Peyer's patch (tissue), 4 donors: ENCODE measurements at places on chromosomes 3 and 15. TPM values are rescaled to one million over a fixed set of nuclear protein-coding genes. Genes with fewer than 3 reads are reported as not detected.

Gene RPL22L1
- total RNA-seq: 29.6 TPM

Gene MED12L
- total RNA-seq: 0.09 TPM

Gene RLBP1
- total RNA-seq: not detected

Gene HHLA2
- 132 TPM for total RNA-seq

Gene OXTR
- total RNA-seq: 0.27 TPM

Gene COL6A5
- 1.7 TPM for total RNA-seq

- H3K27me3 ChIP-seq: no peaks in the 10 kb centered on the region
- no peak for DNase-seq
- H3K27ac ChIP-seq: no peak overlapping the region
- no peaks in the 10 kb centered on the region for H3K36me3 ChIP-seq
- no peak overlapping the region for H3K4me3 ChIP-seq
- H3K4me1 ChIP-seq: no peaks in the 10 kb centered on the region
Measured at GRCh38 chr3:2198776-2199279, 100.2 kb downstream of the CNTN4 start.

DNA sequence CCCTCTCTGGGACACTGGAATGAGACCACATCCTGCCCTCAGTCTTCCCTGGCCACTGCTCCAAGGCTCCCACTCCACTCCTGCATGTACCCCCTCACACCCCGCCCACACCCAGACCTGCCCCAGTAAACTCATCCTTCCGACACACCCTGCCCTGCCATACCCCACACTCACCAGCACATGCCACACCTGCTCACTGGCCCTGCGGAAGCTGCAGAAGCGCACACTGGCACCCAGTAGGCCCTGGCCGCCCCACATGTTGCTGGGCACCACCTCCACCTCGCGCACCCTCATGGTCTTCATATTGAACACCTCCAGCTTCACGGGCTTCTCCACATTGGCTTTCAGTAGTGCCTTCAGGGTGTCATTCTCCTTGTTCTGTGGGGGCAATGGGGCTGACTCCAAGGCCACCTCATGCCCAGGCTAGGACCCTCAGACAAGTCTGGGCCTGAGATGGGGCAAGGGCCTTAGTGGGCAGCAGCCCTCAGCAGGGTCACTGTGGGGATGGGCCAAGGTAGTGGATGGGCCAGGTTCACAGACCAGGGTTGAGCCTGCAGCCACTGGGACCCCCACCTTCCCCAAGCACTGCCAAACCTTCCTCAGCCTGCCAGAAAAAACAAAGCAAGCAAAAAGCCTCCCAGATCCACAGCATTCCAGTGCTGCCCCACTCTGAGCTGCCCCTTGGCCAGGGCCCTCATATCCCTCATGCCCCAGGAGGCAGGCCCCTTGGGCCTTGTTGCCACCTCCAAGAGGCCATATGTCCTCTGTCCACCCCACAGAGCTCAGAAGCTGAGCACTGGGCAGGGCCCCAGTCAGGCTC is 4.7 kb downstream of the GORASP1 start:
- H3K27ac ChIP-seq: no peak overlapping the region
- no peaks in the 10 kb centered on the region for H3K36me3 ChIP-seq
- no peak for DNase-seq

DNA sequence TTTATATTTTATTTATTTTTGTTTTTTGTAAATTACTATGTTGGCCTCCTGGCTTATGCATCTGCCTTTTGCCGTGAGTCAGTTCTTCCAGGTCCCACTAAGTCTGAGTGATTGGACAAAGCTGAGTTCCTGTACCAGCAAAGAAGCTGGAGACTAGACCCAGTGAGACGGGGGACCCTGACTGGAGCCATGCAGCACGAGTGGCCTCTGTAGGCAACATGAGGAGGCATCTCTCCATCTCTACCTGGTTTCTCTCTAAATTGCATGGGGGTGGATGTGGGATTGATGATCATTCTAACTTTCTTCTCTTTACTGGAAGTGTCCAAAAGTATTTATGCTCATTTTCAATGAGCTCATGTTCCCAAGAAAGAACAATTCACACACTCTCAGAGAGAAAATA is 155.3 kb upstream of the MRPL3 start:
- H3K4me3 ChIP-seq: no peak overlapping the region
- H3K27me3 ChIP-seq: no peaks in the 10 kb centered on the region
- no peaks in the 10 kb centered on the region for H3K4me1 ChIP-seq
- H3K36me3 ChIP-seq: no peaks in the 10 kb centered on the region

DNA sequence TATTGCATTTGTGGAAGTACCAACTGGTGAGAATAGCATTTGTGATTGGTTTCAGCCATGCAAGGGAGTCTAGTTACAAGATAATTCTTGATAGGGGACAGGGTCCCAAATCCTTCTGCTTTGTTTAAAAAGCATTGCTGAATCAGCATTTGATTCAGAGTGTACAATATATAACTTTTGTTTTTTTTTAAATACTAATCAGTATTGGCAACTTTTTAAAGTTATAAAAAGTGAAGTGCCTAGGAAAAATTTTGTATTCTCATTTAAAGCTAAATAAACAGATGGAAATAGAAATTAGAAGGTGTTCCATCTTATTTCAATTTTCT is 75.4 kb upstream of the SLC25A26 start:
- DNase-seq: no peak
- H3K27me3 ChIP-seq: no peaks in the 10 kb centered on the region
- no peaks in the 10 kb centered on the region for H3K36me3 ChIP-seq
- no peak overlapping the region for H3K4me3 ChIP-seq
- H3K4me1 ChIP-seq: no peaks in the 10 kb centered on the region

DNA sequence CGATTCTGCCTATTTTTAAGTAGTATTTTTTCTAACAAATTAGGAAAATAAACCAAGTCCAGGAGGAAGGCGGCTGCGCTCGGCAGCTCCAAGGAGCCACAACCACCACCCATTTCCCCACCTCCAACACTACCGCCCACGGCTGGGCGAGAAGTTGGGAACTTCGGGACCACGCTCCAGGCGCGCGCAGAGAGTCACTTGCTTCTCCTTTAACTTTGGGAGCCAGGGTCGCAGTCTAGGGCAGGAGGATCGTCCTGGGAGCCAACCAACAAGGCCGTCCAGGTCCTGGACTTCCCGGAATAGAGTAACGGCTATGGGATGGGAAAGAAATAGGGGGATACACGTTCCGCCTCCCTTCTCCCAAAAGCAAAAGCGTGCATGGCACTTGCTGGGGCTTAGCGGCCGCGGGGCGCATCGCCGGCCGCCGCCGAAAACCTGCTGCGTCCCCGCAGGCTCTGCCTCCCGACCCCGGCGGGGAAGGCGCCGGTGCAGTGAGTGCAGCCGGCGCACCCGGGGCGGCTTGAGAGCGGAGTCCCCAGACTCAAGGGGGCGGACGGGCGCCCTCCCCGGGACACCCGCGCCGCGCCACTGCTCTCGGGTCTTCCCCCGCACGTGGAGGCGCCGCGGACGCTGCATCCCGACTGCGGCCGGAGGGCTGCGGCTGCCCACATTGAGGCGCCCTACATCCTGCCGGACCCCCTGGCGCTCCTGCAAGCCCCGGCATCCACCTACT is 699 bp downstream of the MEGF11 start:
- H3K27ac ChIP-seq: no peak overlapping the region
- DNase-seq: no peak
- no peaks in the 10 kb centered on the region for H3K36me3 ChIP-seq
- peaks cover 33% of the 10 kb centered on the region for H3K27me3 ChIP-seq

DNA sequence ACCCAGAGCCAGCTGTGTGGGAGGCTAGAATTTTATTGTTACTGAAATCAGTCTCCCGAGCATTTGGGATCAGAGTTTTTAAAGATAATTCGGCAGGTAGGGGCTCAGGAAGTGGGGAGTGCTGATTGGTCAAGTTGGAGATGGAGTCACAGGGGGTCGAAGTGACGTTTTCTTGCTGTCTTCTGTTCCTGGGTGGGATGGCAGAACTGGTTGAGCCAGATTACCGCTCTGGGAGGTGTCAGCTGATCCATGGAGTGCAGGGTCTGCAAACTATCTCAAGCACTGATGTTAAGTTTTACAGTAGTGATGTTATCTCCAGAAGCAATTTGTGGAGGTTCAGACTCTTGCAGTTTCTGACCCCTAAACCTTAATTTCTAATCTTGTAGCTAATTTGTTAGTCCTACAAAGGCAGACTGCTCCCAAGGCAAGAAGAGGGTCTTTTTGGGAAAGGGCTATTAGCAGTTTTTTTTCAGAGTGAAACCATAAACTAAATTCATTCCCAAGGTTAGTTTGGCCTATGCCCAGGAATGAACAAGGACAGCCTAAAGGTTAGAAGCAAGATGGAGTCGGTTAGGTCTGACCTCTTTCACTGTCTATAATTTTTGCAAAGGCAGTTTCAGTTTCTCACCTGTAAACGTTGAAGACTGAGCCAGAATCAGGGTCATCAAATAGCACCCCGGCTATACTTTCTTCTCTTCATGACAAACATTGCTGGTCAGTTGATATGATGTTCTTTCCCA is 28.2 kb downstream of the FLNB start:
- H3K4me3 ChIP-seq: no peak overlapping the region
- H3K36me3 ChIP-seq: no peaks in the 10 kb centered on the region
- H3K27me3 ChIP-seq: no peaks in the 10 kb centered on the region
- H3K4me1 ChIP-seq: peaks cover 50% of the 10 kb centered on the region

- H3K36me3 ChIP-seq: no peaks in the 10 kb centered on the region
- H3K27ac ChIP-seq: no peak overlapping the region
- DNase-seq: no peak
- no peaks in the 10 kb centered on the region for H3K27me3 ChIP-seq
- H3K4me3 ChIP-seq: no peak overlapping the region
Measured at GRCh38 chr3:89212619-89213018, 105.2 kb downstream of the EPHA3 start.

GRCh38 chr15:58267051-58267450 is 128.9 kb downstream of the AQP9 start:
- no peaks in the 10 kb centered on the region for H3K36me3 ChIP-seq
- no peak overlapping the region for H3K27ac ChIP-seq
- H3K4me1 ChIP-seq: no peaks in the 10 kb centered on the region
- no peak for DNase-seq

GRCh38 chr15:22227411-22228100 is 147.2 kb downstream of the OR4M2 start:
- no peak overlapping the region for H3K4me3 ChIP-seq
- no peak for DNase-seq
- H3K4me1 ChIP-seq: no peaks in the 10 kb centered on the region

GRCh38 chr3:72800869-72801268 is 47.4 kb downstream of the SHQ1 start:
- no peaks in the 10 kb centered on the region for H3K4me1 ChIP-seq
- H3K36me3 ChIP-seq: no peaks in the 10 kb centered on the region
- DNase-seq: no peak
- H3K4me3 ChIP-seq: no peak overlapping the region

DNA sequence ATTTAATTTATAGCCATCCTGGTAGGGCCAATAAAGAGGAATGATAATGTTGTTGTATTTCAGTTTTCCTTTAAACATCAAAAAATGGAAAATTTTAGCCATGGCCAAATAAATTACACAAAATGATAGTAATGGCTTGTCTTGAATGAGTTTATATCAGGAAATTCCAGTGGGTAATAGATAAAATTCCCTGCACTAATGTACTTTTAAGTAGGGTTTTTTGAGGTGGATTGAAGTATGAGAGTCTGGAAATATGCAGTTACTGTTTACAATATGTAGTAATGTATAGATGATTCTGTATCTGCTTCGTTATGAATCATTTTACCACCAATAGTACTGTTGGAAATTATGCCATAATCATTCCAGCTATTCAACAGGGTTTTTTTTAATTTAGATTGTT is 219.4 kb upstream of the ROBO2 start:
- H3K4me3 ChIP-seq: no peak overlapping the region
- H3K27me3 ChIP-seq: no peaks in the 10 kb centered on the region
- no peak overlapping the region for H3K27ac ChIP-seq

GRCh38 chr15:27043770-27044169 is 72.8 kb downstream of the GABRG3 start:
- H3K27ac ChIP-seq: no peak overlapping the region
- H3K36me3 ChIP-seq: no peaks in the 10 kb centered on the region
- no peaks in the 10 kb centered on the region for H3K27me3 ChIP-seq
- no peak for DNase-seq
- no peaks in the 10 kb centered on the region for H3K4me1 ChIP-seq
- H3K4me3 ChIP-seq: no peak overlapping the region

DNA sequence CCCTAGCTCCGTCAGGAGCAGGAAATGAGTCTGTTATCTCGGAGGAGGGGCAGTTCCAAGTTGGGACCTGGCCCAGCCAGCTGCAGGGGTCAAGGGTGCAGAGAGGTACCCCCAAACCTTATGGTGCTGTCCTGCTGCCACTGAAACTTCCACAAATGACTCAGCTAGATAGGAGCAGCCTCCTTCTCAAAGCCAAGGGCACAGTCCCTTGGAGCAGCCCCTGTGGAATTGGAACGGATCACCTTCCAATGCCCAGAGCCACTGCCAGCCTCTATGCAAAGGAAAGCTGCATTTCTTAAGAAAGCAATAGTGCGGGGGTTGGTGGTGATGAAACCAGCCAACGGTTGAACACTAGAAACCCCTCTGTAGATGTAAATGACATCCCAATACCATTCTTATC is 19.6 kb upstream of the LRRK1 start:
- no peaks in the 10 kb centered on the region for H3K4me1 ChIP-seq
- H3K27ac ChIP-seq: no peak overlapping the region
- no peak overlapping the region for H3K4me3 ChIP-seq

- H3K4me1 ChIP-seq: no peaks in the 10 kb centered on the region
- no peak overlapping the region for H3K4me3 ChIP-seq
- H3K27me3 ChIP-seq: no peaks in the 10 kb centered on the region
Measured at GRCh38 chr3:47884603-47885002, 81.7 kb downstream of the DHX30 start.

DNA sequence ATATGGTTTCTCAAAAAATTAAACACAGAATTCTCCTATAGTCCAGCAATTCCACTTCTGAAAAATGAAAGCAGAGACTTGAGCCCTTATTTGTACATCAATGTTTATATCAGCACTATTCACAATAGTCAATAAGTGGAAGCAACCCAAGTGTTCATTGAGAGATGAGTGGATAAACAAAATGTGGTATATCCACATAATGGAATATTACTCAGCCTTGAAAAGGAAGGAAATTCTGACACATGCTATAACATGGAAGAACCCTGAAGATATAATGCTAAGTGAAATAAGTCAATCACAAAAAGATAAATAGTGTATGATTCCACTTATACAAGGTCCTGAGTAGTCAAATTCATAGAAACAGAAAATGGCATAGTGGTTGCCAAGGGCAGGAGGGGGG is 76.6 kb downstream of the MTHFS start:
- DNase-seq: no peak
- H3K27me3 ChIP-seq: no peaks in the 10 kb centered on the region
- H3K36me3 ChIP-seq: no peaks in the 10 kb centered on the region
- H3K4me1 ChIP-seq: no peaks in the 10 kb centered on the region
- no peak overlapping the region for H3K27ac ChIP-seq

DNA sequence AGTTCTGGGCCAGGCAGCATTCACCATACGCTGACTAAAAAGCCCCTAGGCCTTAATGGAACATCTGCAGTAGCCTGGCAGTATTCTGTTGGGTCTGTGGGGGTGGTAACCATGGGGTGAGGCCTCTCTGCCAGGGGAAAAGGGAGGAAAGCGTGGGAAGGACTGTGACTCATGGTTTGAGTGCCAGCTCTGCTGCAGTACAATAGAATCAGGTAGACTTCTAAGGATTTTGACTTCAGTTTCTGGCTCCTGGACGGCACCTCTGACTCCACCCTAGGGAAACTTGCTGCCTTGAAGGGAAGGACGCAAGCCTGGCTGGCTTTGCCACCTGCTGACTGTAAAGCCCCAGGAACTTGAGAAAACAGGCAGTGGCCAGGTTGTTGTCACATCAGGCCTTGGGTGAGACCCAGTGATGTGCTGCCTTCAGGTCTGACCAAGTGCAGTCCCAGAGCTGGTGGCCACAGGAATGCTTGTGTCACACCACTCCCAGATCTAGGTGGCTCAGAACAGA is 148.6 kb downstream of the SUCNR1 start:
- DNase-seq: no peak
- H3K27ac ChIP-seq: no peak overlapping the region
- no peak overlapping the region for H3K4me3 ChIP-seq
- H3K4me1 ChIP-seq: no peaks in the 10 kb centered on the region
- H3K36me3 ChIP-seq: no peaks in the 10 kb centered on the region
